Amygdala (tissue), 56 donors: ENCODE measurements at places on chromosomes 1 and 21.

DNA sequence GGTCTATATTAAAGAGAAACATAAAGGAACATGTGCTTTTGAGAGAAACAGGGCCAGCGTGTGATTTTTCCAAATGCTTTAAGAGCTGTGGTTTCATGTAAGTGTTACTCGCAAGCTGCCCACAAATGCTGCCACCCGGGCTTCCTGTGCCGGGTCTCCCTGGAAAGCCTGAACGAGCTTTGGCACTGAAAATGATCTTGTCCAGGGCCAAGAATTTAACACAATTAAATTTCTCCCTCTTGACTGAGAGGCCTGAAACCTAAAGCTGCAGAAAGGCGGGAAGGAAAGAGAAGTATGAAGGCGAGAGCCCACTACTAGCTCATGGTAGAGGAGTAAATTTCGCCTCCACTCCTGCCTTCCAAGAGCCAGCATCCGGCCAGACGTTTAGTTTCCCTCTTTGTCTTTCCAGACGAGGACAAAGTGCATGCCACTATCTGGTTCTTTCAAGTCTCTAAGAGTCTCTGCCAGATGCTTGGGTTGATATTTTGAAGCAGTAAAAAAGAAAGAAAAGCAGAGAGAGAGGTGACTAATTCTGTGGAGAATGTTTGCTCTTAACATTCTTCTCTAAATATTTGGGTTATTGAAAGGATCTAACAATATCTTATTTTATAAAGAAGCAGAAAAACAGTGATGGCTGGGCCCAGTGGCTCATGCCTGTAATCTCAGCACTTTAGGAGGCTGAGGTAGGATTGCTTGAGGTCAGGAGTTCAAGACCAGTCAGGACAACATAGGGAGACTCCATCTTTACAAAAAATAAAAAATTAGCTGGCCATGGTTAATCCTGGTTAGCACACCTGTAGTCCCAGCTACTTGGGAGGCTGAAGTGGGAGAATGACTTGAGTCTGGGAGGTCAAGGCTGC is 100.0 kb upstream of the HNRNPU start:
- DNase-seq = peak; percentile 9

DNA sequence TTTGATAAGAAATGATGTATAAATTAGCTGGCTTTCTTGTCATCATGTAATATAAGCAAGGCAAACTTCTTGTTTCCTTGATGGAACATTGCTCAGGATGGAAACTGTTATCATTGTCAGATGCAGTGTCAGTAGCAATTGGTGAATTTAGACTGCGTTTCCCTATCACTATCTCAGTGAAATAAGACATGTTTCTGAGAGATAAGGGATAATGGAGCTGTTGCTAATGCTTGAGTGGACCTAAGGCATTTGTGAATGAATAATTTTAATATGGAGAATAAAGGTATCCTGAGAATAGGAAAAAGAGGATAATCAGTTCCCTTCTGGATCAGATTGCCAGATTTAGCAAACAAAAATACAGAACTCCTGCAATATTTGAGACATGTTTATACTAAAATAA is 160.9 kb downstream of the HLX start:
- no peak for DNase-seq

- no peak for DNase-seq
Measured at GRCh38 chr1:209390764-209391163, 192.8 kb upstream of the CAMK1G start.

- DNase-seq = no peak
Measured at GRCh38 chr1:33244809-33245186, 11.5 kb upstream of the ZNF362 start.

GRCh38 chr1:58709540-58710175 is 9.8 kb upstream of the MYSM1 start:
- no peak for DNase-seq

- DNase-seq = no peak
Measured at GRCh38 chr1:204673909-204674649, 11.5 kb downstream of the LRRN2 start.

- DNase-seq = no peak
Measured at GRCh38 chr1:13832100-13832499, 132.1 kb downstream of the PRDM2 start.

DNA sequence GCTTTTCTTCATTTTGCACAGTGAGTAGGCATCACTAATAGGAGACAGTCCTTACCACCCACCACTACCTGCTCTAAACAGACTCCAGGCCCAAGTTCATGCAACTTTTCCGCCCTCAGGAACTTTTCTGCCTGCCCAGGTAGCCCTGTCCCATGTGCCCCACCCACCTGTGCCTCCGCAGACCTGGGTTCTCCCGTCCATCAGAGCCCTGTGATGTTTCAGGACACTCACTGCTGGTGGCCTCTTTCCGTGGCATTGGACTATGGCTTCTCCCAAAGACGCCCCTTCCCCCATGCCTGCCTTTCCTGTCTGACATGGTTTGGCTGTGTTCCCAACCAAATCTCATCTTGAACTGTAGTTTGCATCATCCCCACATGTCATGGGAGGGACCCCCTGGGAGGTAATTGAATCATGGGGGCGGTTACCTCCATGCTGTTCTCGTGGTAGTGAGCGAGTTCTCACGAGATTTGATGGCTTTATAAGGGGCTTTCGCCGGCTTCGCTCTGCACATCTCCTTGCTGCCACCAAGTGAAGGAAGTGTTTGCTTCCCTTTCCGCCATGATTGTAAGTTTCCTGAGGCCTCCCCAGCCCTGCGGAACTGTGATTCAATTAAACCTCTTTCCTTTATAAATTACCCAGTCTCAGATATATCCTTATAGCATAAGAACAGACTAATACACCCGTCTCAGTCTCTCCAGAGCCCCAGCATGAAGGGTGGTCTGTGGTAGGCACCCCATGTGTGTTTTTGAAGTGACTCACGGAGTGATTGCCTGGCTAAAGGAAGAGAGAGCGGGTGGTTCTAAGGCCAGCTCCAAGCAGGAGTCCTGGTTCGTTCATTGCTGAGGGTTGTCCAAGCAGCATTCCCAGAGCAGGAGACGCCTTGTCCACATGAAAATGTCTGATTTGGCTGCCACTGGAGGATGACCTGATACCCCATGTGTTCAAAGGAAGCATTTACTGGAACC is 86.0 kb upstream of the ZBTB40 start:
- DNase-seq = no peak

GRCh38 chr1:235781807-235782206 is 84.9 kb downstream of the LYST start:
- DNase-seq = no peak

GRCh38 chr1:92365378-92366039 is 66.7 kb downstream of the RPAP2 start:
- no peak for DNase-seq

GRCh38 chr1:93991271-93991670 is 82.0 kb upstream of the GCLM start:
- DNase-seq = no peak

DNA sequence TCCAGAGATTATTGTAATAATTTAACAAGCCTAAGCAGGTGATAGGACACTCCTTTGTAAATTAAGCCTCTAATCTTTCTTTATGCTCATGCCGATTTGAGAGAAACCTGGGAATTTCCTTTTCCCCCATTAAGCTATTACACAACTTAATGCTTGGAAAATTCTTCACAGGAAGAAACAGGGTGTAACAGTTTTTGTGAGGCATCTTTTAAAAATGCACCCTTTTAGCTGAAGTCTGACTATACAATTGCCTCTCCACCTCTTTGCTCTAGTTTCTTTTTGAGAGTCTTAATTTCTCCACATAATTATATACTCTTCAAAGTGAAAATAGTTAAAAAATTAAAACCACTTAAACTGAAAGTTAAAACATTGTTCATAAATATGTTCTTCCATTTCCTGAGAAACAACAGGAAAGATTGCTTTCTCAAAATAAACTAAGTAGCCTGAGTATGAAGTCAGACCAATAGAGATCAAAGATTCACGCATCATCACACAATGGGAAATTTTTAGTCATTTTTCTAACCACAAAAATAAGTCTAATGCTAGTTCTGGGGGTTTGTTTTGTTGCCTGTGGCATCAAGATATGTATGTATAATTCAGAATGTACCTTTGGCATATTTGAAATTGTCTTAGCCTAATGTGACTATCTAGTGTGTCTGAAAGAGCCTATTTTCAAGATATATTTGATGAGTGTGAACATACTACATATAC is 34.7 kb downstream of the LRRC8D start:
- no peak for DNase-seq

DNA sequence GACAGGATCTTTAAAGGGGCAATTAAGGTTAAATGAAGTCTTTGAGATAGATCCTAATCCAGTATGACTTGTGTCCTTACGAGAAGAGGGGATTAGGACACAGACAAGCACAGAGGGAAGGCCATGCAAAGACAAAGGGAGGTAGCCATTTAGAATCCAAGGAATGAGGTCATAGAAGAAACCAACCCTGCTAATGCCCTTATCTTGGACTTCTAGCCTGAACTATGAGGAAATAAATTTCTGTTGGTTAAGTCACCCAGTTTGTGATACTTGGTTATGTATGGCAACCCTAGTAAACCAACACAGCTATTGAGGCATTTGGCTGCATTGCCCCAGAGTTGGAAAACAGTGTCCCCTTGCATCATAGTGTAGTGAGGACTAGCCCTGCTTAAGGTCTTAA is 121.3 kb downstream of the MAST2 start:
- no peak for DNase-seq

DNA sequence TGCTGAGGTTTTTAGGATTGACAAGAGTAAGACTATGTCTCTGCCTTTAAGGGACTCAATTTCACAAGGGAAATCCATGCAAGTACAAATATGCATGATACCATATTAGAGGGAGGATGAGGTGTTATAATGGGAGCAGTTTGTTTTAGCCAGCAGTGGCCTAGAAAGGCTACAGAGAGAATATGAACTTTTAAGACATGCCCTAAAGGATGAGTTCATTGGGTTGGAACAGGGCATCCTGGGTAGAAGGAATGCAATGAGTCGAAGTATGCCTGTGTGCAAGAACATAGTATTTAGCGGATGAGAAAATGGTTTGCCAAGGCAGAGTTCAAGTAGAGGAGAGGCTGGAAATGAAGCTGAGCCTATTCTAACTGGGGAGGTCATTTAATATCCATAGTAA is 32.6 kb upstream of the LEPR start:
- no peak for DNase-seq

- peak; percentile 32 for DNase-seq
Measured at GRCh38 chr1:36989241-36989640, 45.1 kb downstream of the GRIK3 start.

DNA sequence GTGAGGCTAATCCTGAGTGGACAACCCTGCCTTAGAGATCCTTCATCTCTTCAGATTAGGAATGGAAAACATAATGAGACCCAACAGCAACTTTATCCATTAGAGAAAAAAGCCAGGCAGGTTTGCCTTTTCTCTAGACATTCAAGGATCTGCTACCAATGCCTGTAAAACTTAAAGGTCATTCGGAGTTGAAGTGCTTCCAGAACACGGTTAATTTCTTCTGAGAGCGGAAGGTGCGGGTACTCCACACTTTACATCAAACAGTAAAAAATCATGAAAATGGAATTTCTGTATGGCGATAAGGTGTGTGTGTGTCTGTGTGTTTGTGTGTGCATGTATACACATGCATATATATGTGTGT is 65.2 kb upstream of the PRKACB start:
- no peak for DNase-seq

DNA sequence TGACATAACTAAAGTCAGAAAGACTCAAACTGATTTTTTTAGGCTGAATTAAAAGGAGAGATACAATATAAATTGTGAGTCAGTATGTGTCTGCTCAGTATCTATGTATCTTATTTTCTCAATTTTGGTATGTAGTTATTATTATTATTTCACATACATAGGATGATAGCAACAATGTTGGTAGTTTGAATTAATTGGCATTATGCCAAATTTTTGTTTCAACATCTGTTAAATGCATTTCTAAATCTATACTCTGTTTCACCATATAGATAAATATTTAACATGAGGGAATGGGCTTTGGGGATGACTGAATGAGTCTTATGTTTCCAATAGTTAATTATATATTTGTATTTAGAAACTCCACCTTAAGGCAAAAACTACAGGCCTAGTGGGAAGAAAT is 12.6 kb upstream of the HMCN1 start:
- DNase-seq = no peak

- no peak for DNase-seq
Measured at GRCh38 chr1:115091572-115091971, 2.3 kb upstream of the TSPAN2 start.

- no peak for DNase-seq
Measured at GRCh38 chr1:27388337-27389005, 4.0 kb upstream of the GPR3 start.
